Stomach (tissue), 19 donors: ENCODE measurements at places on chromosomes 7 and 10. TPM values are rescaled to one million over a fixed set of nuclear protein-coding genes. Genes with fewer than 3 reads are reported as not detected.

The SPDYE11 gene
- polyA plus RNA-seq = not detected

DNA sequence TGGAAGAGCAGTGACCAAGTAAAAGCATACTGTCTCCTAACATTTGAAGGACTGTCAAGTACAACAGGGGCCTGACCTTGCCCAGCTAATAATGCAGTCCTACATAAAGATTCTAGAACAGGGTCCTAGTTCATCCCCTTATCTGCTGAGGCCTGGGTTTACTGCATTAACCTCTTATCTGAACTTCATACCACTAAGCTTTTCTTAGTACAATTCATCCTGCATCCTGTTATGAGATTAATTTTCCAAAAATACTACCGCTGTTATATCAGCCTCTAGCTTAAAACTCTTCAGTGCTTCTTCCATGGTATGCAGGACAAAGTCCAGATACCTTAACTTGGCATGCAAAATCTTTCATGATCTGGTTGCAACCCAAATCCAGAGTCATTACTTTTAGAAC, 72.5 kb downstream of the CHRM2 start:
- DNase-seq = no peak

The PAX4 gene
- polyA plus RNA-seq = not detected

DNA sequence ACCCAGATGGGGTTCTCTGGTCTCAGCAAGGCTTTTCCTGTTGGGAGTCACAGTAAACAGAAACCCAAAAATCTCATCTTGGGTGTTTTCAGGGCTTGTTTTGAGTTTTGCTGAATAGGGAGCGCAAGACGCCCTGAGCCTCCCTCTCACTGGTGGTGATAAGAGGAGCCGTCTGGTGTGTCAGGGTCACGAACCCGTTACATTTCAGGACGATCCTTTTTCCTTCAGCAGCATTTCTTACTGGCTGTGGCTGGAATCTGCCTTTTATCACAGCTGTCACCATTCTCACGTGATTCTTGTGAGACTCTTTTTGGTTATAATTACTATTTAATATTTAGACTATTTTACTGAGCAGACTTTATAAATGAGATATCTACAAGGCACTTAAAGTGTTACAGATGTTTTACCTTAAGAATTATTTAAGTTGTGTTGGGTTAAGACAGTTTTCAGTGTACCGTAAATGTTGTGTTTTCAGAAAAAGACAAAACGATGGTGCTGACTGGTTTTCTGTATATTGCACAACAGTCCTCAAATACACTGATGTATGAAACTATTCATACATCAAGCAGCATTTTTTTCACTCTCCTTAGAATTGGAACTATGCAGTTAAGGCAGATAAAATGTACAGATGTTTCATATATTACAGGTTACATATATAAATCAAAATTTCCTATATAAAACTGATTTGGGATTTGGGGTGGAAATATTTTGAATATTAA, 2.2 kb upstream of the GET4 start:
- peak; percentile 63 for DNase-seq

DNA sequence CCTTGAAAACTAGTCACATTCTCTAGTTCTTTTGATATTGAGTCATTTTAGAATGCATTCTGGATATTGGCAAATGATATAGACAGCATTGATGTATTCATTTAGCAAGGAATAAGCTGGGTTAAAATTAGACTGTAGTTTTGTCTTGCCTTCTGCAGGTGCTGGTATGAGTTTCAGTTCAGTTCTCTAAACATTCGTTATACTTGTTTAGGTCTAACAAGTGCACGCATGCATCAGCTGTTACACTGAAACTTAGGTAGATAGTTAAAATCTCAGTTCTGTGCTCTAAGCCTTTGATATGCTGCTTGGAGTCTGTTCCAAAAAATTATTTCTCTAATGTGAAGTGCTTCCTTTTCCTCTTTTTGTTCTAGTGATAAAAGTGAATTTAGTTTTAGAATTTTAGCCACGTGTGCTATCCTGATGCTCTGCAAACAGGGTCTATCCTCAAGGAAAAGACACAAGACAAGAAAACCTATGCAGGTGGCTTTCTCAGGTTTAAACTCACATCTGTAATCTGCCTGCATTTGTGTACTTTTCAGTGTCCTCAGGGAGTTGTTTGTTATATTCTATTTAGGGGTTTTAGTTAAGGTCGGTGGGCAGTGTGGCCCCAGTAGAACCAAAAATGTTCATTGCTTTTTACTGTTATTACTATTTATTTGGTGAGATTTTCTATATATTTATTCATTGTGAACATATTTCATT, 409.0 kb downstream of the CDC14C start:
- no peak for DNase-seq

DNA sequence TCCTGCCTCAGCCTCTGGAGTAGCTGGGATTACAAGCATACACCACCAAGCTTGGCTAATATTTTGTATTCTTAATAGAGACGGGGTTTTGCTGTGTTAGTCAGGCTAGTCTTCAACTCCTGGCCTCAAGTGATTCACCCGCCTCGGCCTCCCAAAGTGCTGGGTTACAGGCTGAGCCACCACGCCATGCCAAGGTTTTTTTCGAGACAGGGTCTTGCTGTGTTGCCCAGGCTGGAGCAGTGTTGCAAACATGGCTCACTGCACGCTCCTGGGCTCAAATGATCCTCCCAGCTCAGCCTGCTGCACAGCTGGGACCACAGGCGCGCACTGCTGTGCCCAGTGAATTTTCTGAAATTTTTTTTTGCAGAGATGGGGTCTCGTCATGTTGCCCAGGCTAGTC, 3.3 kb upstream of the SEC31B start:
- DNase-seq = no peak

The DDC gene
- 4.7 TPM for polyA plus RNA-seq

The PNLIP gene
- polyA plus RNA-seq = 1.0 TPM

The AMPH gene
- polyA plus RNA-seq = 3.1 TPM

The PTPRN2 gene
- 10.8 TPM for polyA plus RNA-seq
